ENCODE measurements at places on chromosomes 7 and 10.

GRCh38 chr7:22176791-22177412 lies 180.1 kb downstream of the RAPGEF5 start:
- DNase-seq: no peak

DNA sequence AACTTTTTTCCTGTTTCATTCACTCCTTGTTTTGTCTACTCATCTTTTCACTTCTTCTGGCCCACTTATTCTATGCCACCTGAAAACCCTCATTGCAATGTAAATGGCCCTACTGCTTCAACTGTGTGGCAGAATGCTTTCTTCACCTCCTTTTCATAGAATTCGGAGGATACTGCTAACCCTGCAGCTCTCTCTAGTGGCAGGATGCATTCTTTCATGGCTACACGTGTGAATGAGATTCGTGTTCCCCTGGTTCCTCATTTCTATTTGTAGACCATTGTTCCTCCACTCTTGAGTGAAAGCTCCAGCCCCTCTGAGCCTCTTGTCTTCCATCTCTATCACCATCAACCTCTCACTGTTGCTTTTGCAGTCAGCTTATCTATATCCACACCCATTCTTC lies 20.9 kb upstream of the CYP26C1 start:
- no peak for DNase-seq

GRCh38 chr10:82742478-82742877 lies 867.5 kb downstream of the NRG3 start:
- no peak for DNase-seq

DNA sequence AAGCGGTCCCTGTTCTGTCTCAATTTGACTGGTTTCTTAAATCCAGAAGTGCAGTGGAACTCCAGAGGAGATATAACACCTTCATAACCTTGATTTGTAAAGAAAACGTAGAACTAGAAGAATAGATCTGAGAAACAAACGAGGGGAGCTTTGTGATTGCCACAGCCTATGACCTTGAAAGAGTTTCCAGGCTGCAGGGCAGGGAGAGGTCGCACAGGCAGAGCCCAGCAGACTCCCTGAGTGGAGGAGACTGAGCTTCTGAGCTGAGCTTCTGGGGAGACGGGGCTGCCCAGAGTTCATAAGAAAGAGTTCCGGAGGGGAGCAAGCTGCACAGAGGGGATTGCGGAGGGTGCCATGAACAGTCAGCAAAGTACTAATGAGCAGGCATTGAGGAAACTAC lies 57.8 kb downstream of the FAM185A start:
- no peak for DNase-seq

- DNase-seq: peak; percentile 45
These were observed 23.5 kb downstream of the TMEM273 start for GRCh38 chr10:49164559-49165188.

DNA sequence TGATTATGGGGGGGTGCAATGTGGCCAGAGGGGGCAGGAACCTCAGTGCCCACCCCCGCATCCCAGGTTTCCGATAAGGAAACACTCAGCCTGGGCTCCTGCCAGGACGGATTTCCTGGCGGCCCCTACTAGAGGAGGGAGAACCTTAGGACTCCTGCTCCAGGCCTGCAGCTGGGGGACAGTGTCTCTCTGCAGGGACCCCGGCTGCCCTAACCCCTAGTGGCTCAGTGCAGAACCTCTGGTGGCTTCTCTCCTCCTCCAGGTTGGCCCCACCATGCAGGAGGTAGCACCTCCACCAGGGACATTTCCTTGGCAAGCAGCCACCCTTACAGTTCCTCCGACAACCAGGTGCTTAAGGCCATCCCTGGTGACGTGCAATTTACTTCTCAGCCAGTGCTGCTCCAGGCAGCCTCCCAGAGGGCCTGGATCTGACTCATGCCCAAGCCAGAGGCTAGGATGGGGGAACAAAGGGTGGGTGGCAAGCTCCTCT lies 31.9 kb downstream of the SH2B2 start:
- no peak for DNase-seq

DNA sequence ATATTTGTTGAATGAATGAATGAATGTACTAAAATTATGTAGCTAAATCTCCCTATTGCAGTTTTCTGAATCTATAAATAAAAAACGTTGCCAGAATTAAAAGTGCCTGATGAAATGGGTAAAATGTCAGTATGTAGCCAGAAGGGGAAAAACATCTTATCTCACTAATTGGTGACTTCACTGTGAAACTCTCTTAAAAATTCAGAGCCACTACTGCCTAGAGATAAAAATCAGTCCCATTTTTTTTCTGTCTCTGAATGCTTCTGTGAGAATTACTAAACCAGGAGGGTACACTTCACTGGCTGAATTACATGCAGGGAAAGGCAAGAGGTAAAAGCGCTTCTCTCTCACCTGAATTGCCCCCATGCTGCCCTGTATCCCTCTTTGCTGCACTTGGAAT lies 69.6 kb upstream of the HPS1 start:
- no peak for DNase-seq

GRCh38 chr10:132136097-132136521 lies 50.6 kb upstream of the DPYSL4 start:
- no peak for DNase-seq

DNA sequence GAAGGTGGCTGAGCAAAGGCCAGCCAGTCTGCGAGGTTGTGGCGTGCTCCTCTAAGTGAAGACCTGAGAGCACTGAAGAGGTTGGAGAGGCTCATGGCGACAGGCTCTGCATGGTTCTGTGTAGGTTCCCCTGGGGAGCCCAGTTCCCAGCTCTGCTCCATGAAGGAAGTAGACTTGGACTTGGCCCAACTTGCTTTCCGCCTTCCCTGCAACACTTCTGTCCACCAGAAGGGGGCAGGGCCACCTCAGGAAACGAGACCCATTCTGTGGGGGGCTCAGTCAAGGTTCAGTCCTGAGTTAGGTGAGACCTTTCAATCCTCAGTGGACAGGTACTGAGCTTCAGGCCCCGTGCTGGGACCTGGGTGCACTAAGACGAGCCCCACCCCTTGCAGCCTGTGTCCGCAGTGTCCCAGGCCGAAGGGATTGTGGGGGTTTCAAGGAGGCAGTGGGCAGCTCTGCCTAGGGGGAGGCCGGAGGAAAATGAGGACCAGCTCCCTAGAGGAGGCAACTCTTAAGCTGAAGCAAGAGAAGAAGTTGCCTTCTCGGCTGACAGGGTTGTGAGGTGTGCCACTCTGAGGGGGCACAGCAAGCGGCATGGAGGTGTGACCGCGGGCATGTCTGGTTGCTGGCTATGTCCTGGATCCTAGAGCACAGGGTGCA lies 15.0 kb upstream of the PCBD1 start:
- peak; percentile 76 for DNase-seq

- no peak for DNase-seq
These were observed 1.2 kb downstream of the GATA3 start for GRCh38 chr10:8055420-8056349.

DNA sequence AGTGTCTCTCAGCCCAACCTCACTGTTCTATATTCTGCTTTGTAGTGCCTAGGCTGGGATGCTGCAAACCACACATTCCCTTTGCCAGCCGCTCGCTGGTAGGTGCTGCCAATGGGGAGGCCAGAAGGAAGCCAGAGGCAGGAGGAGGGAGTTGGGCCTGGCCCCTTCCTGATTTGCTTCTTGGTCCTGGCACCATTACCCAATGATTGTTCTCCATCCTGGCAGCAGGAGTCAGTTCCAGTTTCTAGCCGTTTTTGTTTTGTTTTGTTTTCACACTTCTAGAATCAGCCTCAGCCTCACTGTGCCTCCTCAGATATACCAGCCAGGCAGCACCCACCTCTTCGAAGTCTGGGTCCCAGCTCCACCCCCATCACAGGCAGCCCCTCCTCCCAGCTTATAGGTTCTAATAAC lies 27.4 kb upstream of the LOXL4 start:
- DNase-seq: no peak

- DNase-seq: no peak
These were observed 113.9 kb downstream of the ITGA8 start for GRCh38 chr10:15605740-15606369.

All from HEK293T (cell line).